ENCODE measurements at places on chromosomes 4 and X.
A peak's percentile ranks its signal among the peaks of the same experiment; 100 is the strongest.

- no peak for DNase-seq
Observed at GRCh38 chrX:46984705-46985104, 72.5 kb downstream of the JADE3 start.

DNA sequence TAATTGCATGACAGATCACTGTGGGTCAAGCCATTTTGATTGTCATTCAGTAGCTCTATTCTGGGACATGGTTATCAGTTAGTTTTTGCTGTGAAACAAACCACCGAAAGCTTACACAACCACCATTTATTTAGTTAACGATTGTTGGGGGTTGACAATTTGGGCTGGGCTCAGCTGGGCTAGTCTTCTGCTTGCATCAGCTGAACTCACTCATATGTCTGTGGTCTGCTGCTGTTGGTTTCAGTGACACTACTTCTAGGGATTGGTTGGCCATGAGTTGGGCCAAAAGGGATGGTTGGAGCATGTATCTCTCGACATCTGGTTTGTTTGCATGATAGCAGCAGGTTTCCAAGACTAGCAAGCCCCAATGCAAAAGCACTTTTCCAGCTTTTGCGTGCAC, 5.3 kb upstream of the SMIM10 start:
- DNase-seq = no peak

DNA sequence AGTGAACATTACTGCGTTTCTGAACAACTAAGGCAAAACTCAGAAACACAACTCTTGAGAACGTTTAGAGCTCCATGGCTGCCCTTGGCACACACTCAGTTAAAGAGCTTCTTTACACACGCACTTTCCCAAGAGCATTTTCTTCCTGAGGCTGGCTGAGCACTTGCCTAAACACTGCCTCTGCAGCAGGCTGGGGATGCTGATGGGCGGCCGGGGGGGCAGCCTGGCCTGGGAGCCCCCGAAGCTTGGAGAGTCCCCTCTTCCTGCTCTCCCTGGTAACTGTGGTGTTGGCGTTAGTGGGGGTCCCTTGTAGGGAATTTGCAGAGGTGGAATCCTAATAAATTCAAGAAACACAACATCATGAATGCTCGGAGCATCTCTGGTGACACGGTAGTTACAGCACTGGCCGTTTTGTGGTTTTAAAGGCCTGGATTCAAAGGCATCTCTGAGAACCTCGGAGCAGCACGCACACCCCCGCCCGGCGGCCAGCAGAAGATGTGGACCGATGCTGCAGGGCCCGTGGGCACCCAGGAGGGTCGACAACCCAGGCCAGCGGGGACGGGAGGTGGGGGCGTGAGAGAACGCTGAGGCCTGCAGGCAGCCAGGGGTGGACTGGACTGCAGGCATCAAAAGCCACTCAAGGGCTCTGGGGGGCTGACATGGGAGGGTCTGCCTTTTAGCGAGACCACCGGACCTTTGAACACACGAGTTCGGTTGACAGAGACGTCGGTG, 45.4 kb downstream of the FGFRL1 start:
- no peak for DNase-seq

DNA sequence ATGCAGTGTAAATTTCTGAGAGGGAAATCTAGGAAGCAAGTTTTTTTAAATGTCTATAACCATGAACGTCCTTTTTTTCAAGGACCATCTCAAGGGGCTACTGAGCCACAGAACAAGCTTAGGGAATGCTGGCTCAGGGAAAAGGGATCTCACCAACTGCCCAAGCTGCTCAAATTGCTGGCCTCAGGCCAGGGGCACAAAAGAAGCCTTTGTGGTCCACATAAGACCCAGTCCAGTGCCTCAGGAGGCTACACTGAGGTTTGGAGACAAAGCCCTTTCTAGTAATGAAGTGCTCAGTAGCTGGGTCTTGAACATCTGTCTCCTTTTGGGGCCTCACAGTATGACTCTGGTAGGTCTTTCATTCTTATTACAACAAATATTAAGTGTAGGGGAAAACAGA, 305.5 kb downstream of the RAB28 start:
- no peak for DNase-seq

DNA sequence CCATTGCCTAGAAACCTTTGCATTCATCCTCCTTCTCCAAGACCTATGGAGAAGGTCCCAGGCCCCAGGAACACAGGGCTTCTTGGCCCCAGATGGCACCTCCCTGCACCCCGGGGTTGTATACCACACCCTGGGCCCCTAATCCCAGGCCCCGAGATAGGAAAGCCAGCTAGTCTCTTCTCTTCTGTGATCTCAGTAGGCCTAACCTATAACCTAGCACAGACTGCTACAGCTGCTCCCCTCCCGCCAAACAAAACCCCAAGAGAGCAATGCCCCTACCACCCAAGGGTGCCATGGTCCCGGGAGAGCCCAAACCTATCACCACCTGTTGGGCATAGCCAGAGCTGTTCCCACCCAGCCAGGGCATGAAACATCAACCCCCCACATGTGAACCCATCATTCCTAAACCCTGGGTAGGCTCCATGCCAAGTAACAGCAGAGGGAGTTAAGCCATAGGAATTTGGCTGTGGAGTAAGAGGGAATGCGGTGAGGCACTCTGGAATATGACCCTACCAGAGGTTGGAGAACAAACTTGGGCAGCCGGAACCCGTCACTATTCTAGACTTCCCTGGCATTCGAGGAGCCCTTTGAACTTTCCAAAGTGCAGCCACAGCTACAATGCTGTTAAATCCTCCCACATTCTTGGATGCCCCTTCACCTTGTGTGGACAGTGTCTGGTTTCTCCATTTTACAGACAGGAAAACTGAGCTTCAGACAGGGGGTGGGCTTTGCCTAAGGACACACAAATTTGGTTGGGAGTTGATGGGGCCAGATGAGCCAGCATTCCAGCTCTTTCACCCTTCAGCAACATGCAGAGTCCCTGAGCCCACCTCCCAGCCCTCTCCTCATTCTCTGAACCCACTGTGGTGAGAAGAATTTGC, 10.9 kb upstream of the SASH3 start:
- no peak for DNase-seq

- no peak for DNase-seq
Observed at GRCh38 chr4:32790803-32791202, 2070.6 kb downstream of the PCDH7 start.

GRCh38 chr4:126221282-126221681, 906.5 kb downstream of the FAT4 start:
- no peak for DNase-seq

DNA sequence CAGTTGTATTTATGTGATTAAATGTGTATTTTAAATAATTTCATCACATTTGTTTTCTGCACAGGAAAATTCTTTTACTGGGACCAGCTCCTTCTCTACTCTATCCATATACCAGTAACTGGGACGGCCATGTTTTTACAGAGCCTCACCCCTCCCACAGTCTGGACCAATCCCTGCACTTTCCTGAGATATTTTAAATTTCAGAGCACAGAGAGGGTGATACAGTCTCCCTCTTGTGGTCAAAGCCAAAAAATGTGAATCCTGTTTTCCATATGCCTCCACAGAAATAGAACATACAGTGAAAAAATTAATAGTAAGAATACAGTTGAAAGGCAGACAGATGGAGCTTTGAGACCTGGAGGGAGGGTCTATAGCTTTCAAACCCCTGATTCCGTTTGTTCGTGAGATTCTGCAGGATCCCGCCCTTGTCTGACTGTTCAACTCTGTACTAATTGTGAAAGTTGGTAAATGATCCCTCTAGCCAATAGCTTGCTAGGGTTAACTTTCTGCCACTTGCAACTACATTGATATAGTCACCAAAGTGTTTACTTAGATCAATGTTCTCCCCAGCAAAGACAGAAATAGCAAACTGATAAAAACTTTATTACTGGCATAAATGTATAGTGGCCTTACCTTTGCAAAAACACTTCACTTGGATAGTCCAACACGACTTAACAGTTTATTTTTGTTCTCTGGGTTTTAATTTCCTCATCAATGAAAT, 172.2 kb downstream of the PPARGC1A start:
- DNase-seq = peak; percentile 36

- no peak for DNase-seq
Observed at GRCh38 chrX:153644356-153645125, 2.5 kb upstream of the DUSP9 start.

DNA sequence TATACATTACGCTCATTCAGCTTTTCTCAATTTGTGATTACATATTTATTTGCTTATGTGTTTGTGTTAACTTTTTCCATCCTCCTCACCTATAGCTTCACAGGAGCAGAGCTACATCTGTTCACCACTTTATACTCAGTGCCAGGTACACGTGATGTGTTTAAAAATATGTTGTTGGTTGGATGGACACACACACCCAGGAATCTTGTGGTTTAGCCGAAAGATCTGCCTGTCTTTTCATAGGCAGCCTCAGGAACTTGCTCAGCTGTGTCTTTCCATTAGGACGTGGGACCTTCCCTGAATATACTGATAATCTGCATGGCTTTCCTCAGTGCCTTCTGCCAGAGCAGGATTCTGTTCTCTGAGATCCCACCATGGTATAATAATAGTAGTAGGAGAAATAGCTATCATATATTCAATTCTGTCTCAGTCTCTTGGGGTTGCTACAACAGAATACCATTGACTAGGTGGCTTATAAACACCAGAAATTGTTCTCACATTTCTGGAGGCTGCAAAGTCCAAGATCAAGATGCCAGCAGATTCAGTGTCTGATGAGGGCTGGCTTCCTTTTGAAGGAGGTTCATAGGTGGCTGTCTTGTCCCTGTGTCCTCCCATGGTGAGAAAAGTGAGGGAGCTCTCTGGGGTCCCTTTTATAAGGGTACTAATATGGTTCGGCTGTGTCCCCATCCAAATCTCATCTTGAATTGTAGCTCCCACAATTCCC, 50.0 kb upstream of the SOD3 start:
- no peak for DNase-seq

DNA sequence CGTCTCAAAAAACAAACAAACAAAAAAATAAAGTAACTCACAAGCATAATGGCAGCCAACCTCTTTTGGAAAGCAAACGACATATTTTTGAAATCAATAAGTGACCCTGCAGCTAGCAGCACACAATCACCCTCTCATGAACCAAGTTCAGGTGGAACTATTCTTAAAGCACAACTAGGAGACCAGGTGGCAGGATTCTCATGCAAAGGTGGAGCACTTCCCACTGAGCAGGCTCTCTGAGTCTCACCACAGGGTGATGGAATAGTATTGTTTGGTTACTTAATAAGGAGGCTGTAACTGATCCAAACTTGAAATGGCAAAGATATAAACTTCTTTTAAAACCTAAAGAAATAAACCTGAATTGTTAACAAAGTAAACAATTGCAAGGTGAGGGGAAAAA, 1293.1 kb downstream of the PCDH19 start:
- DNase-seq = no peak

DNA sequence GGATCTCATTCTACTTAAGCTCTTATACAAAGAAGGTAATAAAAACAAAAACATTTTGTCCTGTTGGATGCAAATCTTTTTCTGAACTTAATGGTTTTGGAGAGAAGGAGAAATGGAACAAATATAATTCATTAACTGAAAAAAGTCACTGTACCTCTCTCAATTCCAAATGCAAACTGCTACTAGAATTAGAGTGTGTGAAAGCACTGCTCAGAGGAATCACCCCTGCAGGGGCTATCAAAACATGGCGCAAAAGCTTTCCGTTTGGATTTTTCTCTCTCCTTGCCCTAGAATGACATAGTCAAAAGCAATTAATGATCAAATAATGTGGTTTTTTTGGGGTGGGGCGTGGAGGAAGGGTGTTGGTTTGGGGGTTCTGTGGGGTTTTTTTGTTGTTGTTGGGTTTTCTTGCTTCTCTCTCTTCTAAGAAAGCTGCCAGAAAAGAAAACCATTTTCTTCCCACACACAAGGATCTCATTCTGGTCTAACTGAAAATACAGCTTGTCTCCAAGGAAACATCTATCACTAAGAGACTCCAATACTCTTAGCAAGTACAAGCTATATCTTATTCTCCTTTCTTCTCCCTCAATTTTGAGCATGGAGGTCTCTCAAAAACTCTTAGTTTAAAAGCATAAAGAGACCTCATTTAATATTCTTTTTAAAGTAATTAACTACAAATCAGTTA, 41.6 kb downstream of the USP46 start:
- no peak for DNase-seq

DNA sequence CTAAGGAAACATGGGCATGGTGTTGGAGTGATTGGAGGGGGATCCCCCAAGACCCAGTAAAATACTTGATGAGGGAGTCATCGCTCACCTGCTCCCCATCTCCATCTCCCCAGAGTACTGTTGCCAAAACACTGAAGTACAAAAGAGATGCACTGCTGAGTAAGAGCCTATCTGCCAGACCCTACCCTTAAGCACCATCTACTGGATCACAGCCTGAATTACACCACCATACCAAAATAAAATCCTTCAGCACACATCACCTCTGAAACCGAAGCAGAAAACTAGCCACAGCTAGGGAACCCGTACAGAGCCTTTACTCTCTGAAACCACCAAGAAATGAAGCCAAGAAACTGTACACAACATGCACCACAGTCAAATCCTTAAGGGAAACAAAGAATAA, 466.3 kb upstream of the ACTRT1 start:
- peak; percentile 0 for DNase-seq

Data from RWPE1 (cell line).